CD8-positive, alpha-beta memory T cell (primary cell): ENCODE measurements at places on chromosomes 4 and X.

DNA sequence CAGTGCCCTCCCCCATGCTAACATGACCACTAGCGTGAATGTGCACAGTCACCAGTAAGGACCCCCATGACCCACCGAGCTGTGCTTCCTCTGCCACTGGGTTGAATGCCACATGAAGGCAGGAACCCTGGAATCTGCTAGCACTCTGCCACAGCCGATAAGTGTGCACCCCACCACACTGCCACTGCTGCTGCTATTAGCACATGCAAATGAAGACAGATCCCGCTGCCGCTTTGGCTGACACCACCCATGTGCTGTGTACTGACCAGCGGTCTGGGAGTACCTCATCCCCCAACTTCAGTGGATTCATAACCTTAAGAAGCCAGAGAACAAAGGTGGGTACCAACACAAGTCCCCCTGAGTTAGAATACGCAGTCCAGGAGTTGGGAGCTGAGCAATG, 200.9 kb upstream of the ARHGEF9 start:
- no peak for DNase-seq
- H3K27ac ChIP-seq: no peak overlapping the region
- no peaks in the 10 kb centered on the region for H3K4me1 ChIP-seq
- no peaks in the 10 kb centered on the region for H3K27me3 ChIP-seq
- no peak overlapping the region for H3K4me3 ChIP-seq

DNA sequence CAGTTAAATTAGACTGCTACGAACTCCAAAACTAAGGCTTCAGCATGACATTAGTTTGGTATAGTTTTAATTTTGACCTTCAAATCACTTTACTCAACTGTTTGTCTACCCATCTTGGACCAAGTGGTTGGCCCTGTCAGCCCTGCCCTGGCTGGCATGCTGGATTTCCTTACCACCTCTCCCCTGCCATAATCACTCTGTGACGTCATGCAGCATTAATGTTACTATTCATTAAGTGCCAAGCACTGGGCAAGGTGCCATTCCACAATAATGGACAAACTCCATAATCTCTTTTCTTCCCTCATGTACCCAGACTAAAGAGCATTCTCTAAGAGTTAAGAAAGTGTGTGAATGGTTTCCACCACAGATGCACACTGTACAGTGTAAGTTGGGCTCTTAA, 277.0 kb upstream of the INTU start:
- H3K27me3 ChIP-seq: no peaks in the 10 kb centered on the region
- no peak for DNase-seq
- H3K4me3 ChIP-seq: no peak overlapping the region
- no peaks in the 10 kb centered on the region for H3K4me1 ChIP-seq
- no peaks in the 10 kb centered on the region for H3K36me3 ChIP-seq

- H3K27ac ChIP-seq: no peak overlapping the region
- no peaks in the 10 kb centered on the region for H3K4me1 ChIP-seq
- DNase-seq: no peak
- no peak overlapping the region for H3K4me3 ChIP-seq
- H3K36me3 ChIP-seq: no peaks in the 10 kb centered on the region
These were observed 148.2 kb downstream of the FAM47B start for GRCh38 chrX:35090801-35091200.

- no peaks in the 10 kb centered on the region for H3K27me3 ChIP-seq
- DNase-seq: no peak
- no peaks in the 10 kb centered on the region for H3K4me1 ChIP-seq
- H3K4me3 ChIP-seq: no peak within 1 kb of the TSS
These were observed at the start of gene FGD1 for GRCh38 chrX:54495814-54496516. Gene FGD1, minus strand, starts transcription at chrX:54496234. Its CDS starts 802 bp downstream, at chrX:54495432.

GRCh38 chr4:174207367-174207766, 76.1 kb downstream of the FBXO8 start:
- H3K4me1 ChIP-seq: peaks cover 5% of the 10 kb centered on the region
- DNase-seq: no peak
- no peak overlapping the region for H3K4me3 ChIP-seq

GRCh38 chr4:174713181-174713580, 115.9 kb downstream of the GLRA3 start:
- DNase-seq: no peak
- H3K27ac ChIP-seq: no peak overlapping the region
- no peak overlapping the region for H3K4me3 ChIP-seq
- no peaks in the 10 kb centered on the region for H3K27me3 ChIP-seq

- DNase-seq: no peak
- no peaks in the 10 kb centered on the region for H3K4me1 ChIP-seq
- no peak overlapping the region for H3K4me3 ChIP-seq
- H3K27ac ChIP-seq: no peak overlapping the region
- H3K36me3 ChIP-seq: no peaks in the 10 kb centered on the region
These were observed 35.1 kb downstream of the EPHA5 start for GRCh38 chr4:65635051-65635821.

GRCh38 chr4:126047114-126047513, 732.4 kb downstream of the FAT4 start:
- H3K27ac ChIP-seq: no peak overlapping the region
- no peaks in the 10 kb centered on the region for H3K36me3 ChIP-seq
- no peaks in the 10 kb centered on the region for H3K27me3 ChIP-seq
- H3K4me1 ChIP-seq: no peaks in the 10 kb centered on the region
